ENCODE measurements at places on chromosomes 16 and 17.
A peak's percentile ranks its signal among the peaks of the same experiment; 100 is the strongest.

GRCh38 chr16:3946604-3947180, 66.2 kb upstream of the CREBBP start:
- no peak for DNase-seq

DNA sequence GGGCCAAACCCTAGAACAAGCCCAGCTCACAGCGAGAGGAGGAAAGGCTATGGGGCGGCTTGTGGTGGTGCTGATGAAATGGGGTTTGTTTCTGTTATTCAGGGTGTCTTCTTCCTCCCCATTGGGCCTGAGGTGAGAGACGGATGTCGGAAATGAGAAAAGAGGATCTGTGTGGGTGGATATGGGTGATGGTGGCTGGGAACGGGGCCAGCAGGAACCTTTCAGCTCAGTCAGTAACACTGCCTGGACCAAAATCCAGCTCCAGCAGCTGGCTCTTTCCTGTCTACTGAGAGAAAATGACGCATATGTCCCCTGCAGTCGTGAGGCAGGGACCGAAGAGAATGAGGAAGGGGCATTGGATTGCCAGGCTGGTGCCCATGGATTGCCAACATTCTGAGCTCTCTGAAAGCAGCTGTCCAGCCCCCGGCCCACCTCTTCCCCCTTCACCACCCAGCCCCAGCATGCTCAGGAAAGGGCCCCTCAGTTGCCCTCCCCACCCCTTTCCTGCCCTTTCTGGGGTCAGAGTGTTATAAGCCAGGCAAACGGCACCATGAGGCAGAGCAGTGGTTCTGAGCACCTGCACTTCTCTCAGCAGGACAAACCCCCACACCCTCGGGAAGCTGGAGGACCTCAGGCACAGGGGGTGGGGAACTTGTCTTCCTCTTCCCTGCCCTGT, 4.0 kb downstream of the MYH3 start:
- DNase-seq: no peak

- no peak for DNase-seq
Observed at GRCh38 chr17:3035968-3036280, 27.5 kb downstream of the OR1D5 start.

DNA sequence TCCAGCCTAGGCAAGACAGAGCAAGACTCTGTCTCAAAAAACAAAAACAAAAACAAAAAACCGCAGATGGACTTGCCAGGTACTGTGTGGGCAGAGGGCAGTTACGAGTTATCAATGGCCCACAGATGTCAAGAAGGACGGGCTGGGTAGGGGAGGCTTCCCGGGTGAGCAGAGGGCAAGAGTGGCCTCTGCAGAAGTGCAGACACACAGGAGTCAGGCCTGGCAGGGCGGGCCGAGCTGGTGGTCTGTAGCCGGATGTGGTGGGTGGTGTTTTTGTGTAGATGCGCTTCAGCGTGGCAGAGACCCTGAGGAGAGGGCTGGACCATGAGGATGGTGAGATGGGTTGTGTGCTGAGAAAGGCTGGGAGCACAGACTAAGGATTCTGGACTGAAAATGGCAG, 44.9 kb upstream of the KDM6B start:
- no peak for DNase-seq

DNA sequence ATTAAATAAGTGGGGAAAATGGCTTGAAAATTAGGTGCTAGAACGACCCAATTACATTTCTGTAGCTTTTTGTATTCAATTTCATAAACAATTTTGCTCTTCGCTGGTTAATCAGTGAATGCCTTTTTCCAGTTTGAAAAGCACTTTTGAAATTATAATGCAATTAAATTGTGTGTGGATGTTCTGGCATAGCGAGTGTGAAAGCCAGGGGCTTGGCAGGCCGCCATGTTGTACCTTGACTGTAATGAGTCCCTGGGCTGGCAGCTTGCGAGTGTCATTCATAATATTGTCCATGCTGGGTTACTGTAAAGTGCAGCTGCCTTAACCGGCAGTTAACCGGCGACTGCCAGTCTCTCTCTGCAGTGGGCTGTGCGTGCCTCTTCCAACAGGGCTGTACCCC, 177.8 kb downstream of the CCDC182 start:
- no peak for DNase-seq

- DNase-seq: peak; percentile 52
Observed at GRCh38 chr16:85898521-85899442, at the start of gene IRF8. TSS of gene IRF8 (plus strand) at chr16:85899162. CDS start at chr16:85903016, 3,854 bp downstream.

- no peak for DNase-seq
Observed at GRCh38 chr16:85449191-85449884, 163.8 kb upstream of the GSE1 start.

DNA sequence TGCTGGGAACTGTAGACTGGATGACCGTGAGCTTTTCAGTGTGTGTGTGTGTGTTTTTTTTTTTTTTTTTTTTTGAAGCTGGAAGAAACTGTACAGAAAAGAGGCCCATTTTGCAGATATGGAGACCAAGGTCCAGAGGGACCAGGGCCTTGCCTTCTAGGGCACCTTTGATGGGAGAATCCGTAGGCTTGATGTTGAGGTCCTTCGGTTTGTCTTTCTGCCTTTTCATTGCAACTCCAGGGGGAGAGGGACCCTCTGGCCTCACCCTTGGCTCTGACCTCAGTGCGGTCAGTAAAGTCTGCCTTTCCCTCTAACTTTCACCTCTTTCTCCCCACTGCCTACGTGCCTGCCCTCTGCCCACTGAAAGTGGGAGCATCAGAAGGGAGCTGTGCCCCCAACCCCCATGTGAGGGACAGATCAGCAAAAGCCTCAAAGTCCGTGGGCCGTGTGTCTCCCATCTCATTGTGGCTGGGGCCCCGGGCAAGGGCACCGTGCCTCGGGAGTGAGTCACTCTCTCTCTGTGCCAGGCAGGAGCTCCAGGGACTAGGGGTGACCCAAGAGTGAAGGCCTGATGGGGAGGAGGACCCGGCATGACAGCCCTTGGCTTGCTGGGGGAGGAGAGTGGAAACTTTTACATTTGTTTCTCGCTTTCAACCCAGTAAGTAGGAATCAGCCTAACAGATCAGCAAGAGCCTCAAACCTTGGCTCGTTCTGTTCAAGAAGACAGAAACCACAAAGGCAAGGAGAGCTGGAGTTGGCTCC, 123.6 kb downstream of the CMIP start:
- no peak for DNase-seq

GRCh38 chr16:16909126-16909525, 530.2 kb downstream of the NPIPA7 start:
- DNase-seq: no peak

DNA sequence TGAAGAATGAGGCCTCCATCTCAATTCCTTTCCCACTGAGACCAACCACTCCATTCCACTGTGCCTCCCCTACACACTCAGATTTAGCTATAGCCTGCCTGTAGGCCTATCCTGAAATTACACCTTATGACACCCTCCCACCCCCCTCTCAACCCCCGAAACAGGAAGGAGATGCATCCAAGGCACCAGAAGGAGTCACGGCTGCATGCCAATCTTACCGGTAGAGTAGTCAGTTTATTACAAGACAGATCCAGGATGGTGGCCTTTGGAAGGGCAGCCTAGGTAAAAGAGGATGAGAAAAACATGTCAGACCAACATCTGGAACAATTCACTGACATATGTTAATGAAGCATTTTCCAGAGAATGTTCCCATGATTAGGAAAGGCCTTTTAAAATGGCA, 2.6 kb downstream of the LRRC59 start:
- no peak for DNase-seq

- no peak for DNase-seq
Observed at GRCh38 chr16:82384017-82384416, 214.0 kb upstream of the MPHOSPH6 start.

DNA sequence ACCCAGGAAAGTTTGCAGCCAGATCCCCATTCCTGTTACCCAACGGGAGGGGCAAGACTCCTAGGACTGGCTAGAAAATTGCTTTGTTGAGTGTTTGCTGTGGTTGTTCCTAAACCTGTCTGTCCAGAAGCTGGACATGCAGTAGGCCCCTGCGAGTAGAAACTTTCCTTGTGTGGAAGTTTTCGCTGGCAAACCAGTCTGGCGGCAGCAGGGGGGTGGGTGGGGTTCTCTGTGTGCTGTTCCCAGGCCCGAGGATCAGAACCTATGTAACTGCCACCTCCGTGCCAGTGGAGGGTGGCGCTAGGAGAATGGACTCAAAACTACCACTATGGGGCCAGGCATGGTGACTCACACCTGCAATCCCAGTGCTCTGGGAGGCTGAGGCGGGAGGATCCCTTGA, 9.2 kb downstream of the SGSM2 start:
- DNase-seq: no peak

- DNase-seq: no peak
Observed at GRCh38 chr17:43125967-43126910, 1.1 kb upstream of the BRCA1 start.

DNA sequence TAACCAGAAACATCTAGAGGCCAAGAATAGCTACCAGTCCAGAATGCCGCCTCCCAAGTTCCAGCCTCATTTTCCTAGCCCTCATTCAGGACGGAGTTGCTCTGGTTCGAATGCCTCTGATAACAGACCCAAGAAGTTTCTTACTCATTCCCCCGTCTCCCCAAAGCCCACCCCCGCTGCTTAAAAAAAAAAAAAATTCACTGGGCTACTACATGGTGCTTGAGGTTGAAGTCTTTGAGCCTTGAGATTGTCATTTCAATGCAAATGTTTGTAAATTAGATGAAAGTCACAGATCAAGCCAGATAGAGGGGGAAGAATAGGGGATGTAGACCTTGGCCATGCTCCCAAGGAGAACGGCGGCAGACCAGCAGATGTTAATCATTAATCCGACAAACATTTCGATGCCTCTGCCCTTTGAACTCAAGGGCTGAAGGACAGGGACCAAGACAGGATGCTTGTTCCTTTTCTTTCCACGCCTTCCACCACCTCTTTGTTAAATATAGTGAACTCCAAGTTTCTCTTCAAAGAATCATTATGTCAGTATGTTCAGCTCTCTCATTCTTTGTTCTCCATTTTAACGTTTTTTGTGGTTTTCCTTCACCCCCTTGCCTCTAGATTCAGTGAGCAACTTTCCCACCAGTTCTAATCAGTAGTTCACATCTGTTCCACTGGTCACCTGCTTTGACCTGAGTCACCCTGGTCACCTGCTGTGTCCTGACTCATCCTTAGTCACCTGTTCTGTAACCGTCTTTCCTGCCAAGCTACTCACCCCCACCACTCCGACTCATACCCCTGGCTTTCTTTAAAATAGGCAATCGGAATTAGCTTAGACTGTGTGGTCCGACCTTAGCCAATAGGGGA, 190.3 kb downstream of the CPPED1 start:
- no peak for DNase-seq

GRCh38 chr16:89363621-89364393, 126.6 kb downstream of the ANKRD11 start:
- peak; percentile 27 for DNase-seq

DNA sequence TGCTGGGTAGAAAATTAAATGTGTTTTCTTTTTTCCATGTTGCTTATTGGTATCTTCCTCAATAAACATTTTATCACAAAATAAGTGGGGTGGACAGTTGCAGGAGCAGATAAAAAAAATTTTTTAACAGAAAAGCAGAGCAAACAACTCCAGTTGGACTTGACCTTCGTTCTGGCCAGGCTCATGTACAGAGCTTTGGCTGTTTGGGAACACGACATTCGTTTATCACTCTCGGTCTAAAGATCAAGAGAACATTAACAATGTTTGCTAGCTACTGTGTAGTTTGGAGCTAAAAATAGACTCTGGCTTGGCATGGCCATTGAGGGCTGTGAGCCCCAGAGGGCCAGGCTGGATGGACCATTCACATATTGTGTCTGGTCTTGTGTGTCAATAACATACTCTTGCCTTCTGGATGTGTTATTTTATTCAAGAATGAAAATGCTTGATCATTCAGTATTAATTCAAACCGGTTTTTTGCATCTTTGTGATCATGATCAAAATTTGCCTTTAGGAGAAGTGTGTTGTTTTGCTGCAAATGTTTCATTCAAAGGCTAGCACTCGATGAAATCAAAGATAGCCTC, 56.6 kb downstream of the TMEM186 start:
- no peak for DNase-seq

DNA sequence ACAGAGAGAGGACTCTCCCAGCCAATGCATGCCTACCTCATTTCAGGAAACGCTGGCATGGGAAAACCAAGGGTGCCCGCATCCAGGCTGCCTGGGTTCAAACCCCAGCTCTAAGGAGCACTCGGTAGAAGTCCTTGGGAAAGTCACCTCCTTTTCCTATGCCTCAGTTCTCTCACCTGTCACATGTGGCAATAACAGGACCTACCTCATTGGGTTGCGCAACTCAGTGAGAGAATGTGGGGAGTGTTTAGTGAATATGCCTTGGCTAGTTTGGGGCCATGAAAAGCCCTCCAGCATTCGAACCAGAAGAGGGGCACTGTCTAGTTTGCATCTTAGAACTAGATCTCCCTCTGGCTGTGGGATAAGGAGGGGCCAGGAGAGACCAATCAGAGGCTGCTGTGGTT, 9.0 kb upstream of the NXPH3 start:
- DNase-seq: no peak

GRCh38 chr17:28173031-28173561, 130.6 kb downstream of the NLK start:
- no peak for DNase-seq

- DNase-seq: no peak
Observed at GRCh38 chr16:89759746-89760340, 38.5 kb downstream of the ZNF276 start.

DNA sequence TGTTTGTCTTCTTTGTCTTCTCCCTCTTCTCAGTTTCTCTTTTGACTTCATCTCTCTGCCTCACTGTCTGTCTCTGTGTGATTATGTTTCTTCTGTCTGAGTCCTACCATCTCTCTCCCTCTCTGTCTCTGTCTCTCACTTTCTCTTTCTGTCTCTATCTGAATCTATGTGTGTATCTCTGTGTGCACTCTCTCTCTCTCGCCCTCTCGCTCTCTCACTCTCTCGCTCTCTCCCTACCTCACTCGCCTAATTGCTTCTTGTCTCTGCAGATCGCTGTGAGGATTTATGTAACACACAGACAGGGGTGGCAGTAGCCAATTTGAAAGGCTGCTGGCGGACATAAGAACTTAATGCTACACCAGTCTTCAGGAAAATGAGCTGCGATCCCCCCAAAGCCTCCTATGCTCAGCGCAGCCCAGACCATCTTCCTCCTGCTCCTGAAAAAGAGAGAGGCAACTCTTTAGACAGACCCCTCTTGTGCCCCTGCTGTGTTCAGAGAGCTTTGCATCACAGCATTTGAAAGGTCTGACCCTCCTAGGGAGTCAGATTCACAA, 140.9 kb downstream of the CCT6B start:
- DNase-seq: no peak

GRCh38 chr16:4689864-4690704, 3.3 kb upstream of the NUDT16L1 start:
- DNase-seq: no peak

- DNase-seq: no peak
Observed at GRCh38 chr17:14351493-14351892, 50.6 kb downstream of the HS3ST3B1 start.

DNA sequence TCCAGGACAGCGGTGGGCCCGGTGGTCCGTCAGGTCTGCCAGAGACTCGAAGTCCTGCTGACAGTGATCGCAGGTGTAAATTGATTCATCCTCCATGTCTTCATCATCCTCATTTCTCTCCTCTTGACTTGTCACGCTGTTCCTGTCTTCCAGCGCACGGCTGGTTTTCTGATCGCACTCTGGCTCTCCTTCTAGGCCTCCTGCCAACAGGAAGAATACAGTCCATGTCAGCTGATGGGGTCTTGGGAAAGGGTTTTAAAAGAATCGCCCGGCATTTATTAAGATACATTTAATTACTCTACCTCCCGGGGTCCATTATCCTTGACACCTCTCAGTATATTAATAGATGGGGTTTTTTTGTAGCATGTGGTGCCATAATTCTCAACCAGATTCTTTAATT, 125.1 kb downstream of the ZNF423 start:
- no peak for DNase-seq
